Fibroblast of the aortic adventitia (primary cell): ENCODE measurements at places on chromosomes 16 and 17.

- DNase-seq: no peak
Observed at GRCh38 chr16:27366687-27367460, 35.1 kb upstream of the IL21R start.

DNA sequence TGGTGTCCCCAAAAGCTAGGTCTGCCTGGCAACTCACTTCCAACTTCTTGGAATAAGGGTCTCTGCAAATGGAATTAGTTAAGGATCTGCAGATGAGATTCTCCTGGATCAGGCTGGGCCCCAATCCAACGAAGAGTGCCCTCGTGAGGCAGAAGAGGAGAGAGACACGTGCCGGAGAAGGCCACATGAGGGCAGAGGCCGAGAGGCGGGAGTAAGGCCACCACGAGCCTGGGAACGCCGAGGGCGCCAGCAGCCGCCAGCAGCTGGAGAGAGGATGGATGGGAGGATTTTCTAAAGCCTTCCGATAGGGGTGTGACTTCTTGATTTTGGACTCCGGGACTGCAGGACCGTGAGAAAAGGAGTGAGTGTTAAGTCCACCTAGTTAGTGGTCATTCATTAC lies 76.3 kb downstream of the JPH3 start:
- no peak for DNase-seq

GRCh38 chr17:76408037-76408849 lies 23.8 kb downstream of the SPHK1 start:
- DNase-seq: peak; percentile 49

- DNase-seq: no peak
Observed at GRCh38 chr16:1416521-1416941, 2.0 kb upstream of the UNKL start.

DNA sequence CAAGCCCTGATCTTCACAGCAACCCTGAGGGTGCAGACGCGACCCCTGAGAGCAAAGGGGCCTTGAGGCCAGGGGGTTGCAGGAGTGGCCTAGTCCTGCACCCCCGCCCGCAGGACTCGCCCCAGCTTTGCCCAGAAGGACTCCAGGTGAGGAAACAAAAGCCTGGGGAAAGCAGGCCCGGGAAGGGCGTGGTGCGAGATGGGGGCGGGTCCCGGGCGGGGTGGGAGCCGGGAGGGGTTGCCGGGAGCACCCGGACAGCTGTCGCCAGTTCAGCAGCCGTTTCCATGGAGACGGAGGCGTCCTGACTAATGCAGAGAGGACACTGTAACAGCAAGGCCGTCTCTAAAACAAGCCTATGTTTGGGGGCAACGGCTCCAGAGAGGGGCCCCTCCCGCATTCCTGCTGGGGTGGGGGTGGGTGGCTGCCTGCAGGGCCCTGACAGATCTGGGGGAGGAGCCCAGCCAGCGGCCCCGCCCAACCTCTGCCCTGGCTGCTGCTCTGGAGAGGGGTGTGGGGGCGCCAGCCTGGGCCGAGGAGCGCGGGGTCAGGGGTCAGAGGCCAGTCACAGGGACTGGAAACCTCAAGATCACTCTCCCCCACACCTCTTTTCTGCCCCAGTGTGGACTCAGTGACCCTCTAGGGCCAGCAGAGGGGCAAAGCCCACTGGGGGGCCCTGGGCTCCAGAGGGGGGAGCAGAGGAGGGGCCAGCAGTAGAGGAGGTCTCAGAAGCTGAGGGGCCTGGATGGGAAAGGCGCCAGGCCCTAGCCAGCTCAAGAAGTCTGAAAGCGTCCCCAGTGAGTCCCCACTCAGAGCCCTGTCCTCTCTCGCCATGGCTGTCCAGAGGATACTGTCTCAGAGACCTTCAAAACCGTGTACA lies 3.1 kb upstream of the TPPP3 start:
- DNase-seq: peak; percentile 50

GRCh38 chr16:515175-515938 lies 12.2 kb upstream of the CAPN15 start:
- DNase-seq: no peak

DNA sequence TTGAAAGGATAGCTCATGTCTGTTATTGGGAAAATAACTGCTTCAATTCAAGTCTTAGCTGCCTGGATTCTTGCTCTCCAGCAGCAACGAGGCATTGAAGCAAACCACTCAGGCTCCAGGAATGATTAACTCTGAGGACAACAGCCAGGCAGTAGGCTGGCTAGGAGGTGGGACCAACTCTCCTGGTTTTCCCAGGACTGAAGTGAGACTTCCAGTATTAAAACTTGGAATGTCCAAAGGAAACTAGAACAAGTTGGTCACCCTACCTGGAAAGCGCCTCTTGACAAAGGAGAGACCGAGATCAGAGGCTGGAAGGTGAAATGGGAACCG lies 100.7 kb downstream of the SALL1 start:
- DNase-seq: no peak

DNA sequence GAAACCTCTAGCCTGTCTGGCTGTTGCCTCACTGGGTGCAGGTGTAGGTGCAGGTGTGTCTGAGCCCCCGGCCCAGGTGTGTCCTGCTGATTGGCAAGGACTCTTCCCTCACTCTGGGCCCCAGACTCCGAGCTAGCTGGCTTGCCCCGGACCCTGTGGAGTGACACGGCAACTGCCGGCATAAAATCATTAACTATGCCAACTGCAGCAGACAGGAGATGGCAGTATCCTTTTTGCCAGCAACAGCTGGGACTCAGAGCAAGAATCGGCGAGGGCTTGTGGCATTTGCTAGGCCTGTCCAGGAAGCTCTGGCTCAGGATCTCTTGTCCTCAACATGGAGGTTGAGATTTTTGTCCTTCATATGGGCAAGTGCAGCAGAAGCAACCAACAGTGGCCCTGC lies 20.8 kb downstream of the CIAPIN1 start:
- no peak for DNase-seq

- no peak for DNase-seq
Observed at GRCh38 chr16:85498607-85499006, 114.5 kb upstream of the GSE1 start.

- DNase-seq: no peak
Observed at GRCh38 chr16:79664407-79664806, 63.9 kb upstream of the MAF start.

GRCh38 chr17:61444831-61445230 lies 7.4 kb upstream of the TBX4 start:
- DNase-seq: no peak

DNA sequence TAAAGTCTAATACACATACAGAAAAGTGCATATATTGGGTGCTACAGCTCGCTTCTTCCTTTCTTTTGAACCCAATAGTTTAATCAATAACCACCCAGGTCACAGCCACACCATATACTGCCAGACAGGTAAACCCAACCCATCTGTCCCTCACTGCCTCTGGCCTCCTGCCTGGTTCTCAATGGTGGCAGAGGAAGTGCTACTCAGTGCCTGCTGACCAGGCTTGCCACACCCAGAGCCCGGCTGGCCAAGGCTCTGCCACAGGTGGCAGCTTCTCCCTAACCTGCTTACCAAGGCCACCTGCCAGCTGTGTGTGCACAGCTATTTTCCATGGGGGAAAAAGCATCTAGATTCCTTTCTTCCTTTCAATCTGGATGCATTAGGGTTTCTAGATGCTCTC lies 584 bp downstream of the PMP22 start:
- no peak for DNase-seq

- DNase-seq: no peak
Observed at GRCh38 chr17:64555281-64555680, 48.5 kb downstream of the CEP95 start.

GRCh38 chr17:5580969-5581368 lies 3.3 kb downstream of the NLRP1 start:
- no peak for DNase-seq

DNA sequence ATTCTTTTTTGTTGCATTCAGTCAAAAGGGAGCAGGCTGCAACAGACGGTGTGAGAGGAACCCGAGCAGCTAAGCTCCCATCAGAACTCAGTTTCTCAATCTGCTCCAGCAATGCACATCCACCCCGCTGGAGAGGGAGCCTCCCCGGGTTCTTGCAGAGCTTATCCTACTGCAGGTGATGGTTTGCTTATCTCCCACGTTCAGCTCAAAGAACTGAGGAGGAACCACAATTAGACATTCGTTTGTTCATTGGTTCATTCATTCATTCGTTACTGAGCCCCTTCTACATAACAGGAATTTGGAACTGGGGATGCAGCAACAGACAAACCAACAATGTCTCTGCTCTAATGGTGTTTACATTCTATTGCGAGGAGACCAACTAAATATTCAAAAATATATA lies 22.2 kb upstream of the ALOX15 start:
- DNase-seq: no peak

GRCh38 chr17:79617304-79617703 lies 6.5 kb upstream of the RBFOX3 start:
- no peak for DNase-seq

DNA sequence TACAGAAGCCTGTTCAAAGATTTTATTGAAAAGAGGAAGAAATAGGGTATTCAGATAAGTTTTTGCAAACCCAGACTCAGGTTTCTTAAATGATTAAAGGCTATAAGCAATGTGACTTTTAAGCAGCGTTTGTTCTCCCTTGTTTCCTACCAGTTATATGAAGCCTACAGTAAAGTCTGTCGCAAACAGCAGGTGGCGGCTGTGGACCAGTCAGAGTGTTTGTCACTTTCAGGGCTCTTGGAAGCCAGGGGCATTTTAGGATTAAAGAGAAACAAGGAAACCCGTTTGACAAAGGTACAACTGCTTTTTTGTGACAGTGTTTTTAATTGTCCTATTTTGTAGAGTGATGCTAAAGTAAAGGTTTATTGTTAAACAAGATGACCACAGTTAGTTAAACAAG lies 7.7 kb upstream of the RARA start:
- no peak for DNase-seq

DNA sequence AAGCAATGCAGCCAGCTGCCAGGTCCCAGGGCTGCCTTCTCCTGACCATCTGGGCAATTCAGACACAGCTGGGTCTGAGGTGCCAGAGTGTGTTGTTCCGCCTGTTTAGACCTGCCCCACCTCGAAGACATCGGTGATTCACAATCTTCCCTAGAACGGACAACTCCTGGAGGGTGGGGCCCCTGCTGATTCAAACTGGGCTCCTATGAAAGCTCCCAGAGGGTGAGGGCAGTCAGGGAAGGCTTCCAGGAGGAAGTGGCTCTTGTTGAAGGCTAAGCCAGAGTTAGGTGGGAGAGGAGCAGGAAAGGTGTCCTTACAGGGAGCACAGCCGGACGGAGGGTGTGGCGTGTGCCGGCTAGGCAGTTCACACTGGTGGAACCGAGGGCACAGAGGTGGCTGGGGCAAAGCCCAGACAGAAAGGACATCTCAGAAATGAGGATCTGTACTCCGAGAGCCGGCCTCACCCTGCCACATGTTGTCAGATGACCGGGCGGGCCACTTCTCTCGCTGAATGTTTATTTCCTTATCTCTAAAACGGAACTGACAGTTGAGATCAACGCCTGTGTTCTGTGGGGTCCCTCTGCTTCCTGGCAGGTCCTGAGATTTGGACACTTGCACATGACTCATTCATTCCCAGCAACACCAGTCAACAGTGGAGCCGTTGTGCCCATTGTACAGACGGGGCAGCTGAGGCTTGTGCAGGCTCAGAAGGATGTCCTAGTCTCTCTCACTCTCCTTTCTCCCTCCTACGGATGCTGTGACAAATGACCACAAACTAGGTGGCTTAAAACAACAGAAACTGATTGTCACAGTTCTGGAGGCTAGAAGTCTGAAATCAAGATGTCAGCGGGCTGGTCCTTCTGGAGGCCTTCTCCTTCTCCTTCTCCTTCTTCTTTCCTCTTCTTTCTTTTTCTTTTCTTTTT lies 26.9 kb upstream of the LITAF start:
- DNase-seq: no peak

DNA sequence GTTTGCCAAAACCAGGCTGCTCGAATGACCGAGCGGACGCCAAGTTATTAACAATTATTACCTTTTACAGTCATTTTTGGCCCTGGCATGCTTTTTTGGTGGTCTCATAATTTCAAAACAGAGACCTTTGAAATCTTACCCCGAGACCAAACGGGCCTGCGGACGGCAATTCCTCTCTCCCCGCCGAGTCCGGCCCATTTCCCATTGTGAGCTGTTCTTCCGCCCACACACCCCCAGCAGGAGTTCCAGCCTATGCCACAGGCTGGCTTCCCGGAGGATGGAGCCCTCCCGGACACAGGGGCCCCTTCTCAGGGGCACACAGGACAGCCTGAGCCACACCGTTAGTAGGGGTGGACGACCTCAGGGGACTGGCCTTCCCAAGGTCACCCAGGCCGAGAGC lies 130.7 kb downstream of the C16orf95 start:
- DNase-seq: no peak

- no peak for DNase-seq
Observed at GRCh38 chr17:81527591-81528383, at the start of gene FSCN2. Gene FSCN2, plus strand, starts transcription at chr17:81528377. Its CDS starts 155 bp downstream, at chr17:81528532.

GRCh38 chr17:21387616-21388015 lies 11.5 kb downstream of the KCNJ12 start:
- DNase-seq: peak; percentile 39

GRCh38 chr17:28963055-28963611 lies 11.8 kb upstream of the PHF12 start:
- peak; percentile 47 for DNase-seq

GRCh38 chr16:2528161-2529060 lies 2.8 kb downstream of the CEMP1 start:
- DNase-seq: no peak

GRCh38 chr17:29972277-29972676 lies 30.8 kb downstream of the EFCAB5 start:
- no peak for DNase-seq

DNA sequence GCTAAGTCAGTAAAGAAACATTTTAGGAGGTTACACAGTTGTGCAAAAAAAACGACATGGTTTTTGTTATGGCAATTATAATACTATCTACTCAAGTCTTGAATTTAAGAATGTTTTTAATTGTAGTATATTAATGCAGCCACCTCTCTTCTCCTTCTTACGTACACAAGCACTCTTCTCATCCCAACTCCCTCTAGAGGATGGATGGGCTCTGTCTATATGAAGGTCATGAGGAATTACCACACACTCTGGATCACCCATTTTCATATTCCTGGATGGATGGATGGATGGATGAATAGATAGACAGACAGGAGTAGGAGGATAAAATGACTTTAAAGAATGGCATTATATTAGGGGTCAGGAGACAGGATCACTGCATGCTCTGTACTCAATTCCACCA lies 120.0 kb downstream of the PHKB start:
- DNase-seq: no peak

DNA sequence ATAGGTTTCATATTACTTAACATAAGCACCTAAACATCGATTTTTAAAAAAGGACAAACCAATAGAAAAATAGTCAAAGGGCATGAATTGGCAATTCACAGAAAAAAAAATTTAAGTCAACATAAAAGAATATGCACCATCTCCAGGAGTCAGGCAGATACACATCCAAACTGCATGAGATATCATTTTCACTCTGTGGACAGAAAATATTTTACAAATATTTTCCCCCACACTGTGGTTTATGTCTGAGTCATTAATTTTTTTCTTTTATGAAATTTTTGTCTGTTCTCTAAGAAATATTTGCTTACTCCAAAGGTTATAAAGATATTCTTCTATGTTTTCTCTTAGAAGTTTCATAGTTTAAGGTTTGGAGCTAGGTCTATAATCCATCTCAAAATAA lies 74.4 kb upstream of the DNAH17 start:
- no peak for DNase-seq

DNA sequence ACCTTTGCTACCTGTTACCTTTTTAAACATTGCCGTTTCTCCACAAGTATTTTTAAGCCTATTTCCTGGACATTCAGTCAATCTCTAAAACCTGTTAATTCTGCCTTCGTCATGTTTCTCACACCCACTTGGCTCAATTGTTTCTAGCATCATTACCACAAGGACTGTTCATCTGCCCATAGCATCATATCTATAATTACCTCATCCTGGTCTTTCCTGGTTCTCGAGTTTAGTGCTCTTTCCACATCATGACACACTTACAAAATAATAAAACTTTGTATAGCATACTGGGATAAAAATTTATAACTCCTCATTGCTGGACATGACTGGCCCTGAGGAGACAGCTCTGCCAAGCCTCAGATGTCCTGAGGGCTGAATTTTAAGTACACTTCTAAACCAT lies 104.8 kb downstream of the CYB561 start:
- DNase-seq: no peak
